B cell (primary cell): ENCODE measurements at places on chromosomes 3 and 15. TPM values are rescaled to one million over a fixed set of nuclear protein-coding genes. Genes with fewer than 3 reads are reported as not detected.

DNA sequence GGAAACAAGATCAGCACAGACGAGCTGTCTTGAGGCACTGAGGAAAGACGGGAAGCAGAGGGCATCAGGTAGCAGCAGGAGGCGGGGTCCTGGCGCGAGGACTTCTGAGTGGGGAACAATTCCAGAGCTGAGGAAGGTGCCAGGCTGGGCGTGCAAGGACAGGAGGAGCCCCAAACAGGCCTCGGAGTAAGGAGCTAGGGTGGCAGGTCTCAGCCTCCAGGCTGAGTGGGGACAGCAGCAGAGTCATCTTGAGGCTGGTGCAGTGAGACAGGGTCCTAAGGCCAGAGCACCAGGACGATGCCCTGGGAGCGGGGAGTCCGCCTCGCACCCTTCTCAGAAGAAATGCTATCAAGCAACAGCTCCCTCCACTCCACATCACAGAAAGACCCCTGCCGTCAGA, 78.4 kb downstream of the PCSK6 start:
- H3K27me3 ChIP-seq = no peaks in the 10 kb centered on the region
- no peak overlapping the region for H3K4me3 ChIP-seq
- no peak overlapping the region for H3K27ac ChIP-seq
- peaks cover 32% of the 10 kb centered on the region for H3K4me1 ChIP-seq
- DNase-seq = no peak
- no peaks in the 10 kb centered on the region for H3K36me3 ChIP-seq

WDR72 gene
- total RNA-seq = not detected in 2 replicates

GRCh38 chr15:67138891-67139855, 73.8 kb downstream of the SMAD3 start:
- peaks cover 7% of the 10 kb centered on the region for H3K36me3 ChIP-seq
- DNase-seq = no peak
- no peak overlapping the region for H3K4me3 ChIP-seq
- H3K27ac ChIP-seq = no peak overlapping the region
- no peaks in the 10 kb centered on the region for H3K27me3 ChIP-seq
- H3K4me1 ChIP-seq = peaks cover 77% of the 10 kb centered on the region

DNA sequence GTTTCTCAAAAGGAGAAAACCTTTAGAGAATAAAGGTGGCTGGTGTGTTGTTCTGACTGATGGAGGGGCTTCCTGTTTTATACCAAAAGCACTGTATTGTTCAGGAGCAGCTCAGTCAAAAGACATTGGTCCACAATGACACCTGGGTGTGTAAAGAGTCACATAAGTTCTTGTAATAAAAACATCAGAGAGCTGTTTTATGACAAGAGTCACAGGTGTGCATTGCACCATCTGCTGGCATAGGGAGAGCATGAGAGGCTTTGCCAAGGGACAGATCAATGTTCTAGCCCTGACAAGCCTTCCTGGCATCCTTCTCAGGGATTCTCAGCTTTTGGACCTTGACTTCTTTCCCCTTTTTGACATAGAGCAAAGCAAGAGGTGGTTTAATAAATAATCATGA, 20.4 kb downstream of the ARPP21 start:
- no peak for DNase-seq
- peaks cover 3% of the 10 kb centered on the region for H3K4me1 ChIP-seq
- H3K4me3 ChIP-seq = no peak overlapping the region
- no peaks in the 10 kb centered on the region for H3K36me3 ChIP-seq
